ENCODE measurements at places on chromosomes 2 and 18. TPM values are rescaled to one million over a fixed set of nuclear protein-coding genes. Genes with fewer than 3 reads are reported as not detected.

Gene ANKRD62
- total RNA-seq: not detected

Gene COL6A3
- total RNA-seq: 1.4 TPM

Gene SCYGR4
- not detected for total RNA-seq

Gene L3MBTL4
- 1.1 TPM for total RNA-seq

Gene LIPG
- total RNA-seq: not detected

Gene SLC5A7
- not detected for total RNA-seq

Gene PPM1B
- 52.9 TPM for total RNA-seq

Gene ATOH8
- total RNA-seq: 2.1 TPM

Gene VWA3B
- total RNA-seq: not detected

Gene KIF5C
- total RNA-seq: 18.3 TPM

Gene C2orf66
- 1.8 TPM for total RNA-seq

Gene CYP26B1
- not detected for total RNA-seq

Gene IL36G
- total RNA-seq: 0.29 TPM

Gene GBX2
- total RNA-seq: not detected

Gene CCDC68
- not detected for total RNA-seq

Gene SCN9A
- 3.5 TPM for total RNA-seq

Gene NLRC4
- 0.12 TPM for total RNA-seq

Gene DSG4
- not detected for total RNA-seq

Gene CYTIP
- 484 TPM for total RNA-seq

Gene DHX57
- 17.7 TPM for total RNA-seq

Gene ADGRF3
- 3.9 TPM for total RNA-seq

Gene ELOA2
- total RNA-seq: not detected

Gene ATP6V1C2
- not detected for total RNA-seq

Gene IL36A
- total RNA-seq: 0.32 TPM

Gene RNF125
- 40.3 TPM for total RNA-seq

Gene NEMP2
- 16.8 TPM for total RNA-seq

Gene NEB
- total RNA-seq: 0.12 TPM

Gene SERPINB13
- total RNA-seq: not detected

Gene HJURP
- total RNA-seq: 50.8 TPM

Gene UBXN2A
- 9.7 TPM for total RNA-seq

Gene ANO7
- 0.61 TPM for total RNA-seq

Gene KLF11
- 11.7 TPM for total RNA-seq

Gene APCDD1
- total RNA-seq: not detected

Gene PPP1R1C
- not detected for total RNA-seq

Gene PTPN2
- 95.2 TPM for total RNA-seq

Gene STAT4
- 95.0 TPM for total RNA-seq

Gene PTRHD1
- total RNA-seq: 24.0 TPM

Gene KCNG2
- not detected for total RNA-seq

Gene RAB31
- 0.34 TPM for total RNA-seq

Gene POTEJ
- not detected for total RNA-seq

Gene LINC00305
- not detected for total RNA-seq

Gene RGPD4
- total RNA-seq: not detected

Gene MTIF2
- total RNA-seq: 22.0 TPM

Gene DCC
- total RNA-seq: not detected

Gene SERPINB2
- not detected for total RNA-seq

Gene GAL3ST2
- not detected for total RNA-seq

Gene TNS1
- total RNA-seq: 1.0 TPM

Gene CYS1
- total RNA-seq: 1.6 TPM

Gene TTN
- total RNA-seq: 9.7 TPM

Gene KRTCAP3
- 4.8 TPM for total RNA-seq

Gene RBBP8
- total RNA-seq: 48.8 TPM

Gene TUBA3E
- total RNA-seq: not detected

Gene SP140L
- total RNA-seq: 114 TPM

Gene QPCT
- total RNA-seq: 0.54 TPM

Gene NAT8
- not detected for total RNA-seq

Measured in T-helper 1 cell treated with Interleukin-12 subunit alpha and Interleukin-12 subunit beta and Interleukin-4 antibody, amounts not matched to agents 30 ng/mL and 1 ng/mL, for 36 hours (primary cell).